GM13977 (cell line): ENCODE measurements at places on chromosomes 12 and 14.
A peak's percentile ranks its signal among the peaks of the same experiment; 100 is the strongest.

DNA sequence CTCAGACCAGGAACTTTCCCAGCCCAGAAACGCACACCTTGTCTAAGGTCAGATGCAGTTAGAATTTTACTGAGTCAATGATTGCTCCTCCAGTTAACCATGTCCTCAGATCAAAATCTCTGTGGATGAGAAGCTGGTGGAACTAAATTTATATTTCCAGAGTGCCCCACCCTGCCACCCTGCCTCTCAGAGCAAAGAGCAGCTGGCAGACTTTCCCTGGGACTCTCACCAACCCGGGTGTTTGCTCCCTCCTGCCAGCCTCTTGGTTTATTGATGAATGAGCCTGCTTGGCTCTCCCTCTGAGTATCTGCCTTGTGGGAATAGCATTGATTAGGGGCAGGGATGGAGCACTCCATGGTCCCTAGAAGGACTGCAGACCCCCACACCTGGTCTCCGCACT is 5.9 kb upstream of the KRT1 start:
- DNase-seq: no peak

- no peak for DNase-seq
These were observed 79.6 kb downstream of the SLC16A7 start for GRCh38 chr12:59675461-59675860.

DNA sequence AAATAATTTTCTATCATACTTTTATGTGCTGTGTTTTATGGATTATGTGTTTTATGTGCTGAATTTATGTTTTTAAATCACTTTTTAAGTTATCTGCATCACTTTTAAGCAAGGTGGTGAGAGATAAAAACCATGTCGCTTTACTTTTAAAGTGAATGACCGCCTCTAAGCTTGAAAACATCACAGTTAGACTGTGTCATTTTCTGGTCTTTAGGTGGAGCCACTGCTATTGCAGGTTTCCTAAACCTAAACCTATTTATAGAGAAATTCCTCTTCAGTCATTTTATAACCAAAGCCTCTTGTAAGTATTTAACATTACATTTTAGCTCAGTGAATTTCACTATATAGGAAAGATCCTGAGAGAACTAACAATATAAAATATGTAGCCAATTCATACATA is 21.0 kb upstream of the MDM2 start:
- no peak for DNase-seq

GRCh38 chr12:66156654-66157053 is 13.1 kb downstream of the TMBIM4 start:
- no peak for DNase-seq

GRCh38 chr12:110010853-110011723 is 11.9 kb downstream of the ANKRD13A start:
- DNase-seq: no peak

DNA sequence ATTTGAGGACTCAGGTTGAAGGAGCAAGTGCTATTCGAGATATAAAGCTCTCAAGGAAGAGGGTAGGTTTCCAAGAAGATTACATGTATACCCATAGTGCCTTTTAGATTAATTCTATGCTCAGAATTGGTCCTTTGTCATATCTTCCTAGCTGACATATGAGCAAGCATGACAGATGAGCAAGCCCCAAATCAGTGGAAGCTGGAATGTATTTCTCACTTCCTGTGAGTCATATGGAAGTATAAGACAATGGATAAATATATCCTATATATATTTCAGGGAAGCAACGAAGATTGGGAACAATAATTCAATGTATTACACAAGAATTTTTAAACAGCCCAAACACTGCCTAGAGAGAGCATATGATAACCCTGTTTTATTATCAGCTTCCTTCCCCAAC is 674.1 kb upstream of the ATXN7L3B start:
- DNase-seq: no peak

GRCh38 chr12:110079477-110080400 is 31.4 kb upstream of the C12orf76 start:
- peak; percentile 76 for DNase-seq
